HT1080 (cell line): ENCODE measurements at places on chromosomes 12 and 14.

DNA sequence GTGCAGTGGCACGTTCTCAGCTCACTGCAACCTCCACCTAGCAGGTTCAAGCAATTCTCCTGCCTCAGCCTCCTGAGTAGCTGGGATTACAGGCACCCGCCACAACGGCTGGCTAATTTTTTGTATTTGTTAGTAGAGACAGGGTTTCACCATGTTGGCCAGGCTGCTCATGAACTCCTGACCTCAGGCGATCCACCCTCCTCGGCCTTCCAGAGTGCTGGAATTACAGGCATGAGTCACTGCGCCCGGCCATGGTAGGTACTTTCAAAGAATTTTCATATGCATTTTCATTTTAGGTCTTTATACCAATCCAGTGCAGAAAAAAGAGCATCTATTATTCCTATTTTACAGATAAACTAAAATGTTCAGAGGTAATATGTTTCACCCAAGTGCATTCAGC, 411.3 kb upstream of the USP15 start:
- peak; percentile 26 for DNase-seq

- DNase-seq: no peak
Observed at GRCh38 chr14:71628433-71628832, 303.8 kb upstream of the RGS6 start.

DNA sequence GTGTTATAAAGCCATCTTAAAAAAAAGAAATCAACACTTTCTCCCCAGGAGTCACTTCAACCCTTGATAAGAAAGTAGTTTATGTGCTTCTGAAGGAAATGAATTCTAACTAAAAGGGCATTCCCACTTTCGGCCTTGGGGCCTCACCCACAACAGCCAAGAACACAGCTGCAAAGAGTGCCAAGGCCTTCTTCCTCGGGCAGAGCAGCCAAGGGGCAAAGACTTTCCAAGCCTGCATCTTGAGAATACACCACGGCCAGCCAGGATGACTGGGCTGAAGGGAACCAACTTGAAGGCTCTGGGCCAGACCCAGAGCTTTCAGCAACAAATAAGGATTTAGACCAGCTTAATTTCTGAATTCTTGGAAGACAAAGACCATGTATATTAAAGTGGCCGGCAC, 60.4 kb upstream of the FOXN3 start:
- no peak for DNase-seq

- no peak for DNase-seq
Observed at GRCh38 chr12:108798551-108799221, 58.7 kb downstream of the SSH1 start.

- no peak for DNase-seq
Observed at GRCh38 chr12:26939953-26940352, 1.7 kb downstream of the FGFR1OP2 start.

GRCh38 chr14:71749613-71750238, 182.5 kb upstream of the RGS6 start:
- DNase-seq: peak; percentile 11

DNA sequence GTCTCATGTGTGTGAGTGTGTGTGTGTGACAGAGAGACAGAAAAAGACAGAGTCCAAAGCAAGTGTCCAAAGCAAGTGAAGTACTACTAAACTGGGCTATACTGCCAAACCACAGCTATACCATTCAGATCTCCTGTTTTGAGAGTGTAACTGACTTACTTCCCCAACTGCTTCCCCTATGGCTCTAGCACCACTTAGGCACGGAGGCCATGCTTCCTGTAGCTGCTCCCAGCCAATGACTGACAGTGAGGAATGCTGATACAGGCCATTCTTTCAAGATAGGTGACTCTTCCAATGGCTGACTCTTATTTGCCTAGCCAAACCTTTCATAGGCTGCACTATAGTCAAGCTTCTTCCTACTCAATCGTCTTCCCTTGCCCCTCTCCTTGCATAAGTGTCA, 393.2 kb downstream of the BCAT1 start:
- no peak for DNase-seq

DNA sequence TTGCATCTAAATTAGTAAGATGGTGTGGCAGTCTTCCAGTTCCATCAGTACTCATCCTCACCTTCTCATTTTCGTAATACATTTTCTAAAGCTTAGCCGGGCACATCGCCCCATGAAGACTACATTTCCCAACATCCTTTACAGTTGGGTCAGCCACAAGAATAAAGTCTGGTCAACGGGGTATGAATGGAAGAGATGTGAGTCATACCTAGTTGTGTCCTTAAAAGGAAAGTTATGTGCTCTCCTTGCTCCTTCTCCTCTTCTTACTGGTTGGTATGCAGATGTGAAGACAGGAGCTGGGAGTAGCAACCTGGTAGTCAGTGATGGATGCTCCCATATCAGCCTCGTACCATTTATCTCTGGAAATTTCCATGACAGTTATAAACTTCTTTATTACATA, 35.9 kb upstream of the EGLN3 start:
- peak; percentile 88 for DNase-seq

- DNase-seq: peak; percentile 19
Observed at GRCh38 chr12:115962216-115962615, 315.3 kb downstream of the MED13L start.

- DNase-seq: no peak
Observed at GRCh38 chr12:53807322-53807860, 55.6 kb upstream of the CISTR start.

GRCh38 chr14:90613453-90613852, 202.8 kb downstream of the TTC7B start:
- DNase-seq: no peak

DNA sequence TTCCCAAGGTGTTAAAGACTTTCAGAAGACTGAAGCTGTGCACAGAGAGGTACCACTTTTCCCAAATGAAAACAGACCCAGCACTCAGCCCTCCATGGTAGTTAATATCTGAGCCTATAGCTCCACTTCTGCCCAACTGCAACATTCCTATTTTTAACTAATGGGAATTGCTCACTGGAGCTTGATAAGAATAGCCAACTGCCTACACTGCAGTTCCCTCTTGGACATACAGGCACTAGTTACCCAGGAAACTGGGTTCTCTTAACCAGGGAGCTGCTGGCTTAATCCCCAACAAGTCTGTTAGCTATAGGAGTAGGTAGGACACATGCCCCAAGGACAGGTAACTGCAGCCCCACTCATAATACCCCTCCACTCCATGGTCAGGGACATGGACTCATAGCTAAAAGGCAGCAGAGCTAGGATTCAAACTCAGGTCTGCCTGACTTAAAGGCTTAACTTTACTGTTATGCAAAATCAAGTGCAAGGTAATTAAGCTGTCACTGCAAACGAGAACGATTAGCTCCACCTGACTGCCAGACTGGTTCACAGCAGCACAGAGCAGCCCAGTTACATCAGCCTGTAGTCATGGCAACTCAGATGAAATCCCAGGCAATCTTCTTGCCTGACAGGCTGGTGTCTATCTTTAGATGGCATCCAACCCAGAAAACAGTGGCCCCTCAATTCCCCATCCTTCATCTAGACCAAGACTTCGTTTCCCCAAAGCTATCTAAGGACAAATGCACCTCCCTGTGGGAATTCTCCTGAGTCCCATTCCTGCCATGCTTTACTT, 77.1 kb upstream of the ACTN1 start:
- no peak for DNase-seq

DNA sequence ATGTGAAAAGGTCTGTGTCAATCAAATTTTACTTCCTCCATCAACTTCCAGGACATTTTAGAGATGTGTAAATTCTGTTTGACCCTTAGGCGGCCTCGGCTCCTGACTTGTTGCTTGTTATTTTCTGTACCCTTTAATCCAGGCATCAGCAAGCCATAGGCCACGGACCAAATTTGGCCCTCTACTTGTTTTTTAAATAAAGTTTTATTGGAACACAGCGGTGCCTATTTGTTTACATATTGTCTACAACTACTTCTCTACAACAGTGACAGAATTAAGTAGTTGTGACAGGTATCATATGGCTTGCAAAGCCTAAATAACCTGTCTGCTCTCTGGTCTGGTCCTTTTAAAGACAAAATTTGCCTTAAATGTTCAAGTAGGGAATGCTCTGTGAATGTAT, 132.1 kb downstream of the AACS start:
- DNase-seq: no peak

DNA sequence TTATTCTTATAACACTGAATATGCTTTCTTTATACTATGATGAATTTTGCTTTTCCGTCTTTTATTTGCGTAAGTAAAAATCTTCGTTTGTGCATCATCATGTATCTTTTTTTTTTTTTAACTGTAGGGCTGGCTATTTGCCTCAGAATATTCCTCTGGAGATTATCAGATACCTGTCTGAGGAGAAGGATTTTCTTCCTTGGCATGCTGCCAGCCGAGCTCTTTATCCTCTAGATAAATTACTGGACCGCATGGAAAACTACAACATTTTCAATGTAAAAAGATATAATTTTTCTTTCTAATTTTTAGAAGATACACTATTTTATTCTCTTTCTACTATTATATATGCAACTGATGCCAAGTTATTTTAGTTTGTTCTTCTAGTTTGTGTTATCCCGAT, 346.6 kb downstream of the TRHDE start:
- no peak for DNase-seq

DNA sequence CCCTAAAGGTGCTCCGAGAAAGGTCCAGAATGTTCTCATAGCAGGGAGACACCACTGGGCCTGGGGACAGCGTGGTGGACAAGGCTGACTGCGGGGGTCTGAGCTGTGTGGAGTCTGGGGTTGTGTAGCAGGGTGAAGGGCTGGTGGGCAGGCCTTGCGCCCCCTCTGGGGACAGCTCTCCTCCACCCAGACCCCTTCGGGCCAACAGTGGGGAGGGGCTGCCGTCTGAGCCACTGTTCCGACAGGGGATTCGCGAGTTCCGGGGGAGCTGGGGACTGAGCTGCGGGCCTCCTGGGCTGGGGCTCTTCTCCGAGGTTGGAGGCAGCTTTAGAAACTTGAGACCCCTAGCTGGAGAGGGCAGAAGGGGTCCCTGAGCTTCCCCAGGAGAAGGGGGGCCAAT, 32.1 kb downstream of the NCKAP5L start:
- DNase-seq: no peak

GRCh38 chr12:26229910-26230309, 34.5 kb downstream of the SSPN start:
- DNase-seq: no peak

GRCh38 chr12:31531893-31532292, 59.0 kb downstream of the DENND5B start:
- DNase-seq: no peak

- DNase-seq: peak; percentile 71
Observed at GRCh38 chr12:43893670-43894069, 57.8 kb downstream of the TMEM117 start.

DNA sequence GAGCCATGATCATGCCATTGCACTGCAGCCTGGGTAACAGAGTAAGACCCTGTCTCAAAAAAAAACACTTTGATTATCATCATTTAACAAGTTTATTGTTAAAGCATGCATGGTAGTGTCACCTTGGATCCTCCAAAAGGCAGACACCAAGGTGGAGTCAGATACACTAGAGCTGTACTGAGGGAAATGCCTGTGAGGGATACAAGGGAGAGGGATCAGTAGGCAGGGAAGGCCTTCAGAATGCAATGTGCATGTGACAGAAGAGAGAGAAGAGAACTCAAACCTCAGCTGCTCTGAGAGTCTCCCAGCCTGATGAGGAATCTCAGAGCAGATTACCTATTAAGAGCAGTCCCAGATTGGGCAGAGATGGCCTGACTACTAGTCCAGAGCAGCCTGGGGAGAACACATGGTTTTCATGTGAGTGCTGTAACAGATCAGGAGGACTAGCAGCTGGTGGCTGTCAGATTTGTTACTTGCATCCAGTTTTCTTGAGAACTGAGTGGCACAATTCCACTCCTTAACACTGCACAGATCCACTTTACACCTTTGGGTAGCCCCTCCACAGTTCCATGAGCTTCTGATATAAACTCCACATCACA, 38.0 kb upstream of the A2ML1 start:
- DNase-seq: no peak

- peak; percentile 42 for DNase-seq
Observed at GRCh38 chr14:20470603-20470901, 1.3 kb downstream of the PNP start.

GRCh38 chr12:40681148-40681547, 11.1 kb upstream of the CNTN1 start:
- DNase-seq: no peak

DNA sequence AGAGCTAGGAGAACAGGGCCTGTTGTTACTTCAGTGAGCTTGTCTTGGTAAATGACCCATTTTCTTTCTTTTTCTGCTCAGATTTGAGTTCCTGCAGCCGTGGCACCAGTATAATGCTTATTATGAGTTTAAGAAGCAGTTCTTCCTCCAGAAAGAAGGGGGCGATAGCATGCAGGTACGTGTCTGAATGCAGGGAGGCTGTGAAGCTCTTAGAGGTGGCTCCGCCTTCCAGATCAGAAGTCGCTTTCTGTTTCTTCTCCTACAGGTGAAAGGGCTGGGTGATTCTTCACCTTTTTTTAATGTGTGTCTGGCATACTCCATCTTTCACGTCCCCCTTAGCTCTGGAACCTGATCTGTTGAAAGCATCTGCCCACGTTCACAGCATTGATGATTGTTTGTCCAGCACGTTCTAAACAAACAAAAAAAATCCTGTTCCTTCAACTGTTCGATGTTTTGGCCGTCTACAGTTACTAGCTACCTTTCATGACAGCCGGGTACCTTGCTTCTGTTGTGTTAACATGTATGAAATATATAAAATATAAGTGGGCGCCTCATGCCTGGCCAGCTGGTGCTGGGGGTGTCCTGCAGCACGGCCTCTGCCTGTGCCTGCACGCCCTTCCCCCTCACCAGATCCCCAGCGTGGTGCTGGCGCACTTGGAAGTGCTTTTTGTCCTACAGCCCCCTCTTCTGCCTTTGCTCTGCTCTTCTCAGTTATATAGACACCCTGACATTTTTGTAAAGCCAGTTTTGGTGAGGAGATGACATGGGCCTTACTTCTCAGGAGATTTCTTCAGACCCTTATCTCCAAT, 44.6 kb downstream of the SFSWAP start:
- DNase-seq: peak; percentile 23
